ENCODE measurements at places on chromosomes 3 and 15.

GRCh38 chr3:40022297-40022827 is 213.0 kb downstream of the MYRIP start:
- no peak for DNase-seq

DNA sequence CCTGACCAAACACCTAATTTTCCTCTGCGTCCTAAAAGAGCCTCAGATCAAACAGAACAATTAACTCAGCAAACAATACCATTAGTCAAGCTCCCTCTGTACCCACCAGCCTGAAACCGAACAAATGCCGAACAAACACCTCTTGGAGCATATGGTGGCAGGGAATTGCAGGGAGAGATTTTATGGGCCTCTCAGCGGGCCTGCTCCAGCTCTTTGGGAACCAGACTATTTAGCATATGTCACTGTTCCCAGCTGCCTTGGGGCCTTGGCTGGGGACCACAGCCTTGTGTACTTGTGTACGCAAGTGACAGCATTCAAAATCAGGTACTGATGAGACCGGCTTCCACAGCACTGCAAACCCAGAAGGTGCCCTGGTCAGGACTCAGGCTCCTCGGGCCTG is 388.8 kb upstream of the PPP2R3A start:
- no peak for DNase-seq

- DNase-seq: no peak
These were observed 644 bp downstream of the ZNF609 start for GRCh38 chr15:64460724-64461720.

- DNase-seq: no peak
These were observed 452.1 kb downstream of the RAP2B start for GRCh38 chr3:153614140-153614539.

- no peak for DNase-seq
These were observed 22.0 kb upstream of the TATDN2 start for GRCh38 chr3:10226293-10226692.

DNA sequence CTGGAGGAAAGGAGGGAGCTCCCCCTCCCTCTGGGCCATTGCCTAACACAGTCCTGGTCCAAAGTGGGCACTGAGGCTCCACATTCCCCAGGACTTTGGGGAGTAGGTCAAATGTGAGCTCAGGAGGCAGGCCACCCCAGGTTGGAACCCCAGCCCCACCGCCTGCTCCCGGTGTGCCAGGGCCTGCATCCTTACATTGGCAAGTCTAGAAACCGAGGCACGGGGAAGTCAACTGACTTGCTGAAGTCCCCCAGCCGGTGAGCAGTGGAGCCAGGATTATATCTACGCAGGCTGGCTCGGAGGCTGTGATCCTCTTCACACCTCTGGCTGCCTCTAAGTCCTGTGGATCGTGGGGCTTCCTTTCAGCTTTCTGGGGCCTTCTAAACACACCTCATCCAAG is 48.7 kb downstream of the RHCG start:
- DNase-seq: no peak

DNA sequence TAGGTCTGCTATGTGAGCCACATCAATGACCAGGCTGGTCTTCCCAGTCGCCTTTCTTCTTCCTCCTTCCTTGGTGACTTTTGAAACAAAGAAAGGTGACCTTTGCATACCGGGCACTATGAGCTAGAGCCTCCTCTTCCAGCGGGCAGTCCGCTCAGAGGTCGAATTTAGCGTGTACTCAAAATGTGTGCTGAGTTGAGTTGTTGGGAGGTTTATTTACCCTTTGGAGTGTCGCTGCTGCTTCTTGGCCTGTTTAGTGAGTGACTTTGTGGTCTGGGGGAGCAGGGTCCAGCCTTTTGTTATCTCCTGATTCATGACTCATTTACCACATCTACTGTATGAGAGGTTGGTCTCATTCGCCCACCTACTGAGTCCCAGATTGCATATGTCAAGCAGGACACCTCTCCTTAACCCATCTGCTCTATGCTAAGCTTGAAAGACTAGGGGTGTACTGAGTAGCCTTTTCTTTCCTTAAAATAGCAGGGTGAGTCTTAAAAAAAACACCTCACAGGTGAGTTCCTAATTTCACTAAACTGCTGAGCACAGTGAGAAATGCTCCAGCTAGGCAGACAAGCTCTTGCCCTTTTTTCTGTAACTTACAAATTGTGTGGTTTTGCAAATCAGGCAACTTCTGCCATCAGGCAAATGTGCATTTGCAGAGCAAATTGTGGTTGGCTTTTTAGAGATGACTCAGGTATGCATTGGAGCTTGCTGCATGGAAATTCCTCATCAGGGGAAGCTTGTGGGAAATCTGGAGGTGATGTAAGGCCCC is 3.2 kb upstream of the SIAH2 start:
- DNase-seq: no peak

DNA sequence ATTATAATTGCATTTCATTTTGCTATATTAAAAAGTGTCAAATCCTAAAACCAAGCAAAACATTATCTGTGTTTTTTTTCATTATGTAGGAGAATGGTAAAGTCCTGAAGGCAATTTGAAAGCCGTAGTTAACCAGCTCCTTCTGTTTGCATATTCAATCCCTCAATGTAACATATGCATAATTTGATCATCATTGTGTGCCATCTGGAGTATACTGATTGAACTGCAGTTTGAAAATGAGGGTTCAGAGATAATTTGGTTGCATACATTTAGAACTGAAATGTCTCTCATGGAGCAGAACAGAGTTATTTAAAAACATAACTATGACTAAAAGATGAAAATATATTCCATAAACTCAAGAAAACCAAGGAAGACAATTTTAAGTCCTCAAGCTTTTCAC is 518.6 kb downstream of the GBE1 start:
- no peak for DNase-seq

DNA sequence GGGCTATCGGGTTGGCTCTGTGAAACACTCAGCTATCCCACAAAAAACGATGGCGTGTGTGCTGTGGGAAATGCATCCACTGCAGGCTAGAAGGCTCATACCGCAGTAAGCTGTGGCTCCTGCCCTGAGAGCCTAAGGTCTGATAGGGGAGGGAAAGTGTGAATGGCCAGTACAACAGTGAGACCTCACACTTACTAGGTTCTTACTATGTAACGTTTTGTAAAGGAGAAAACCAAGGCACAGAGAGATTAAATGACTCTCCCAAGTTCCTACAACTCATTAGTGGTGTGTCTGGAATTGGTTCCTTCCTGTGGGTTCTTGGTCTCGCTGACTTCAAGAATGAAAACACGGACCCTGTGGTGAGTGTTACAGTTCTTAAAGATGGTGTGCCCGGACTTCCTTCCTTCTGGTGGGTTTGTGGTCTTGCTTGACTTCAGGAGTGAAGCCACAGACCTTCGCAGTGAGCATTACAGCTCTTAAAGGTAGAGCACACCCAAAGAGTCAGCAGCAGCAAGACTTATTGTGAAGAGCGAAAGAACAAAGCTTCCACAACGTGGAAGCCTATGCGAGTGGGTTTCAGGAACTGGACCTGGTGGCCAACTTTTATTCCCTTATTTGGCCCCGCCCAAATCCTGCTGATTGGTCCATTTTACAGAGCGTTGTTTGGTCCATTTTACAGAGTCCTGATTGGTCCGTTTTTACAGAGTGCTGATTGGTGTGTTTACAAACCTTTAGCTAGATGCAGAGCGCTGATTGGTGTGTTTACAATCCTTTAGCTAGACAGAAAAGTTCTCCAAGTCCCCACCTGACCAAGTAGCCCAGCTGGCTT is 161.7 kb downstream of the POLR2M start:
- DNase-seq: no peak

- DNase-seq: no peak
These were observed 26.0 kb downstream of the SLC41A3 start for GRCh38 chr3:126057936-126058335.

DNA sequence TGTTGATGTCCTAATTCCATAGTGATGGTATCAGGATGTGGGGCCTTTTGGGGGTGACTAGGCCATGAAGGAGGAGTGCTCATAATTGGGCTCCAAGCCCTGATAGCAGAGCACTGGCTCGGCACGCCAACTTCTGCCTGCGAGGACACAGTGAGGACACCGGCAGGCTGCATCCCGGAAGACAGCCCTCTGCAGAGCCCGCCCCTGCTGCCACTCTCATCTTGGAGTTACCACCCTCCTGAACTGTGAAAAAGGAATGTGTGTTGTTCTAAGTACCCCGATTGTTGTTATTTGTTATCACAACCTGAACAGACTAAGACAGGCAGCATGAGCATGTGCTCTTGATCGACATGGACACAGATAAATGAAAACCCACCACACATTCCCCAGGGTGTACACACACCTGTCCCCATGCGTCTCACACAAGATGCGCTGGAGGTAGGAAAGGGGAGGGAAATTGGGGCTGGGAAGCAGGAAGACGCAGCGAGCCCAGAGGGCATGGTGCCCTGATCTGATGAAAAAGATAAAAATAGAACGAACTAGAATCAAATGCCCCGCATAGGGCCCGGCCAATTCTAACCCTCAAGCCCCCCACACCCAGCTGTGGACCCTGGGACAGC is 40.1 kb downstream of the RPN1 start:
- DNase-seq: no peak

DNA sequence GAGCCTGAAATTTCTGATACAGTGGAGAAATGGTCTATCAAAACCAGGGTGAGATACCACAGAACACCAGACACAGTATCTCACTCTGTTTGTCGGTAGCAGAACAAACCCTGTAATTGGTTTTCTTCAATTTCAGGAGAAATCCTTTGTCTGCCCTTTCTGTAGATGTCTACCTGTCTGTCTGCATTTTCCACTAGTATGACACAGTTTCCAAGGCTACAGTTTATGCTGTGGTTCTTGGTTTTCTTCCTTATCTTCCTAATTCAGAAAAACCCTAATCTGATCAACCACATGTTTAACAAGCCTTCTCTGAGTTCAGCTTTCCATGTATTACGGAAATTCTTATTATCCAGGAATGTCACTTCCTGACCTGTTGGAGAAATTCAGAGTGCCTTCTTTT is 70.8 kb downstream of the SCN11A start:
- DNase-seq: no peak

DNA sequence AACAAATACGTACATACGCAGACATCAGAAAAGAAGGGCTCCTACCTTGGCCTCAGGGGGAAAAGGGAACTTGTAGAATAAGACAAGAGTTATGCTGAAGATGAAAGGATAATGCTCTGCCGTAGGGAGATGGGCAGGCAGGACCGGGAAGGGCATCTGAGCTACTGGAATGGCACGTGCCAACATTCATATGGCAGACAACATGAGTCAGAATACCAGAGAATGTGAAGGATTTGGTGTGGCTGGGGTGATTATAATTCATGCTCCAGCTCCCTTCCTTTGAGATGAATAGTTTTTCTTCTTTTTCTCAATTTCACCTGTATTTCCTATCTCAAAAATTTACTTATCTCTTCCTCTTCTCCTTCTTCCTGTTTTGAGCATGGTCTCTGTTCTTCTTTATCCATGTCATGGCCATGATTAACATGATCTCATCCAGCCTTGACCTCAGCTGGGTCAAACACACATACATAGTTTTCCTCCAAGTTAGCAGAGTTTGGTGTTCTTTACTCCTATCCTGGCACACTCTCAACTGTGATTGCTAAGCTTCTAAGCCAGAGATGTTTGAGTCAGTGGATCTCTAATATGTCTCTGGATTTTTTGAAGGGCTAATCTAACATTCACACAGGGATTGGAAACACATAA is 507.0 kb downstream of the FOXP1 start:
- no peak for DNase-seq

- no peak for DNase-seq
These were observed 21.0 kb upstream of the NFKBIZ start for GRCh38 chr3:101828276-101828675.

DNA sequence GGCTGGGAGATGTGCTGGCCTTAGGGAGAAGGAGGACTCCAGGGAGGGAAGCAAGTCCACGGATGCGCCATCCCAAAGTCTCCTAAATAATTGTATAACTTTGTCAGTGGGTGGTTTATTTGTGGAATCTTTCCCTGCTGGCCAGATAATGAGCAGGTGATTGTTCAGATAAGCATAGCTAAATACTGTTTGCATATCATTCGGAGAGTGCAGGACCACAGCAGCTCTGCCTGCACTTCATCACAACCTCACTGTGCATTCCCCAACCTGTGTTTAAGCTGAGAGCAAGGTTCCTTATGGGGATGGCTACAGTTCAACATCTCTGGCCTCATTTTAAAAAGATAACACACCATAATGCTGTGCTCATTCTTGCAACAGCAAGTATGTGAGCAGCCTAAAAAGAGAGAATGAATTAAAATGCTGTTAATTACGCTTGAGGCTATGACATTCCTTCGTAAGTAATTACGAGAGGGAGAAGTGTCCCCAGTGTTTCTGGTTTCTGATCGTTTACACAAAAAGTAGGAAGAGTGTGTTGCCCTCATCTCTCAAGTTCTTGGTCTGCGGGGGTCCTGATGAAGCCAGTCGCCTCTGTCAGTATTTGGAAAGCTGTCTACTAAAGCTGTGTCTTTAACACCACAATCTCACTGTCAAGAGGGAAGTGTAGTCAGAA is 272.0 kb upstream of the RORA start:
- DNase-seq: no peak

- no peak for DNase-seq
These were observed 33.1 kb upstream of the ALDH1L1 start for GRCh38 chr3:126213379-126214028.

DNA sequence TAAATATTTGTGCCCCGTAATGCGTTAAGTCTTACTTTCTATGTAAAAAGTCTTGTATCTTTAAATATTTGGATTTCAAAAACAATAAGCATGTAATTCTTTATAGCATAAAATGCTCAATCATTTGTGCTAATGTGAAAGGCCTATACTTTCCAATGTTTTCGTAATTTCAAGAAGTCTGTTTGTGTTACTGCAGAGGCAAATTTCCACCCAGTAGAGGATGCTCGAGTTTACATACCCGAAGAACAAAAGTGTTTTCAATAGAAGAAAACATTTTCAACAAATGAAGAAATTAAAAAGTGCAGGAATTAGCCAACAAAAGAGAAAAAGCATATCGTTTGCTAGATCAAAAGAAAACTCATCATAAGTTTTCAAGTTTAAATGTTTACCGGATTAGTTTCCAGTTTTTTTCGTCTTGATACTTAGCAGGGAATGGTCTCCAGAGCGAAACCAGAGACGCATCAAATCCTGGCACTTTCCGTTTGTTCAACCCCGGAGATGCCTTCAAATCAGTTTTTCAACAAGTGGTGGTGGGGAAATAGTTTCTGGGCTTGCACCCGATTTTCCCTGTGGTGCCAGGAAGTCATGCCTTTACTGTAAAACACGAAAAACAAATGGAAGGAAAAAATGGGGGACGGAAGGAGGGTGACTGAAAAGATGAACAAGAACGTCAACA is 1.0 kb downstream of the CGGBP1 start:
- no peak for DNase-seq

DNA sequence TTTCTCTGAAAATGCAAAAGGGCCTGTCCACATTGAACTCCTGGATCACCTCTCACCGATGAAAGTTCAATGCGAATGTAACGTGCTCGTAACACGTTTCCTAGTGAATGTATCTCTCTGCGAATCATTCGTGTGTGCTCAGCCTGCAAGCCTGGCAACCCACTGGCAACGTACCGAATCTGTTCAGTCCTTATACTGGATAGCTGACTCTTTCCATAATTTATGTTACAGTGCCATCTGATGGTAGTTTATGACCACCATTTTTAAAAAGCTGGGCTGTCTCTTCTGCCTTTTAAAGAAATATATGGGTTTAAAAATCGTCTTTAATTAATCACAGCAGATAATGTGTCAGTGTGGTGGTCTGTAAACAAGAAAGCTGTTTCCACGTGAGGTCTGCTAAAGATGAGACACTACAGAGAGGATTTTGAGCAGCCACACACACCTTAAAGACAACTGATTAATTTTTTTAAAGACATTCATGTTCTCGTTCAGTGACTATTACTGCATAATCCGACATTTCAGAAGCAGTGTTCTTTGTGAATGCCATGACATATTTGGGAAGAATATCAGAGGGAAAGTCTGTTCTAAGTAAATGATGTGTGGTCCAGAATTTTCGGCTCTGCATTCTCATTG is 69.4 kb upstream of the FOXP1 start:
- DNase-seq: no peak

Data from activated CD4-positive, CD25-positive, alpha-beta regulatory T cell treated with anti-CD3 and anti-CD28 coated beads, Interleukin-2, amount 50 U/mL, for 16 hours (primary cell).